Inflammatory macrophage treated with lipopolysaccharide for 1 hour (primary cell): ENCODE measurements at places on chromosomes 5 and 9.

GRCh38 chr5:11152368-11152767 lies 391.3 kb upstream of the DAP start:
- DNase-seq, result no peak

GRCh38 chr5:123559434-123559775 lies 47.4 kb downstream of the CSNK1G3 start:
- DNase-seq, result no peak

GRCh38 chr9:22216730-22217172 lies 207.6 kb upstream of the CDKN2B start:
- no peak for DNase-seq

DNA sequence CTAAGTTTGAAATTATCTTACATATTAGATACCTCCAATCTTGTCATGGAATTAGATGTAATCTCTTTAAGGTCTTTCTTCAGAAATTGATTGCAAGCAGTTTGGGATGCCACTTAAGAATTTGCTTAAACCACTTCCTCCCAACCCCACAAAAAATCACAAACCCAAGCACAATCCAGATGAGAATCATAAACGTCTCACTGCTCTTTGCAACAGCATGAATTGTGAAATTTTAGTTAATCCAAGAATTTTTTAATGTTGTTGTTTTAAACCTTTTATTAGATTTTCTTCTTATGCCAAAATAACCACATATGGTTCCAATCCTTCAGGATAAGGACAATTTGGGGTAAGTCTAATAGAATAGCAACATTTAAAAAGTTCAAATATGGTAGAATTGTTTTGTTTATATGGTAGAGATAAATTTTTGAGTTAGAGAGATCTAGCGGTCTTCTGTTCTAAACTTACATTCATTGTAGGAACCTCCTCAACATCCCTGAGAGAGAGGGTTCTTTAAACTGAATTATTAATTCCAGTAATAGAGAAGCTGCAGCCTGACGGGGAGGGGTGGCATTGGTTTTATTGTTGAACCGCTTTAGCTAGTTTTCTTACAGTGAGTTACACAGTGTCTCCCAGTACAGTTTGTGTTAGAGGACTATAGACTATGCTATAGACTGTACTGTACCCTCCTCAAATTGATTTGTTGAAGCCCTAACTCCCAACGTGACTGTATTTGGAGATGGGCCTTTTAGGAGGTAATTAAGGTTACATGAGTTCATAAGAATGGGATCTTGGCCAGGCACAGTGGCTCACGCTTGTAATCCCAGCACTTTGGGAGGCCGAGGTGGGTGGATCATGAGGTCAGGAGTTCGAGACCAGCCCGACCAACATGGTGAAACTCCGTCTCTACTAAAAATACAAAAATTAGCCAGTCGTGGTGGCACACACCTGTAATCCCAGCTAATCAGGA lies 24.8 kb upstream of the IL6ST start:
- DNase-seq, result peak; percentile 48

DNA sequence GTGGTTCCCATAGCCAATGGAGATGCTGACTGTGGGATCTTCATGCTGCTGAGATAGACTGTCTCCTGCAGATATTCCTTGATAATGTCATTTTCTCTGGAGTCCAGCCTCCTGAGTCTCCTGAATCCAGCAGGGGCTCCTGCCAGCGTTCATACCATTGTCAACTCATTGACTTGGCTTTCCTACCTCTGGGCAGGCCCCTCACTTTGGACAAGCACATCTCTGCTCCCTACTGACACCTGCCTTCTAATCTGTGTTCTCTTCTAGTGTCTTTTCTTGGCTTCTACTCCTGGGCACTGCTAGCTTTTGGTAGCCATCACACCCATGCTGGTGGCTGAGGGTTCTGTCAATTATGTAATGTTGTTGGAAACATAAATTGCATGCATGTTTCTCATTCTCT lies 138.0 kb downstream of the ADCY2 start:
- DNase-seq, result no peak

- DNase-seq, result no peak
These were observed 39.4 kb downstream of the KLHL3 start for GRCh38 chr5:137696481-137696880.

- DNase-seq, result no peak
These were observed 92.1 kb downstream of the CAVIN4 start for GRCh38 chr9:100669968-100670367.

GRCh38 chr9:122131401-122132001 lies 28.1 kb downstream of the NDUFA8 start:
- no peak for DNase-seq

GRCh38 chr5:58294598-58295305 lies 165.1 kb downstream of the PLK2 start:
- peak; percentile 62 for DNase-seq

DNA sequence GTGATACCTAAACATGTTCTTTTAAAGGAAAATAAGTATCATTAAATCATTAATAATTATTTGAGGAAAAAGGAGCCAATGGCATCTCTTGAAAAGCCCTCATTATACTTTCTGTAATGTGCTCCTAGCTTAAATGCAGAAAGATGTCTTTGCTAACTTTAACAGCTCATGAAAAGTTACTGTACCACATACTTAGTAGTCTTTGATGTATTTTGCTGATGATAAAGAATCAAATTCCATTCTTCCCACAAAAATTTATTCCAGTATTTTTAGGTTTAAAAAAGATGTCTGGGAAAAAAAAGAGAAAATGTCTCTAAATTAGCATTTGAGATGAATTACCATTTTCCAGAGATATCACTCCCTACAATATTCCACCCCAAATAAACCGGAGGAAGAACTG lies 112.5 kb downstream of the PPP2R2B start:
- no peak for DNase-seq

DNA sequence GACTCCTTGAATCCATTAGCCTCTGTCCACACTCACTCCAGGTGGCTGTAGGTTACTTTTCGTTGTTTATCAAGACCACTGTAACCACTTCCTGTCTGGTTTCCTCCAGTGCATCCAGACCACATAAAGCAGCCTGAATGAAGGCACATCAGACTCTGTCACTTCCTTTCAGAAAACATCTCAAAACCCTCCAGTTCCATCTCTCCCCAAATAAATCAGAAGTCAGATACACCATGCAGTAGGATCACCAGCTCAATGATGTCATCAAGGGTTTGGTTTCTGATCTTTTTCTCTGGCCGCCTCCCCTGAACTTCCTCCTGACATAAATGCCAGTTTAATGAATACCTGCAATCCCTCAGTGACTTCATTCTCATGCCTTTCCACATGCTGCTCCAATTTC lies 161.2 kb downstream of the ZNF462 start:
- DNase-seq, result no peak

DNA sequence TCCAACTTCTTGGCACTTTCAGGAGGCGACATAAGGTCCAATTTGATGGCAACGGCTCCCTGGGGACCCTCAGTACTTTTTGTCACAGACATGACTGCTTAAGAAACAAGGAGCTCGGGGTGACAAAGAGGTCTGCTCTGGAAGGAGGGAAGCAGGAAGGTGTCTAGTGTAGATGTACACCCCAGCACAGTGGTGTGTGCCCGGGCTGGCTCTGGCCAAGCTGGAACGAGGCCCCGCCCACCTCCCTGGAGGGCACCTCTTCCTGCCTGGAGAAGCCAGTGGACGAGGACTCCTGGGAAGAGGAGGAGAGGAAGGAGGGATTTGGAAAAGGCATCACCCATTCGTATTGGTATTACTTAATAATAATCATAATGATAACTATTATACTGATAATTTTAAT lies at the start of gene SLC36A2:
Gene SLC36A2, minus strand, starts transcription at position 191 of the 400 bp plus-strand sequence. Its CDS starts 99 bp downstream, at position 92.
- DNase-seq, result no peak

DNA sequence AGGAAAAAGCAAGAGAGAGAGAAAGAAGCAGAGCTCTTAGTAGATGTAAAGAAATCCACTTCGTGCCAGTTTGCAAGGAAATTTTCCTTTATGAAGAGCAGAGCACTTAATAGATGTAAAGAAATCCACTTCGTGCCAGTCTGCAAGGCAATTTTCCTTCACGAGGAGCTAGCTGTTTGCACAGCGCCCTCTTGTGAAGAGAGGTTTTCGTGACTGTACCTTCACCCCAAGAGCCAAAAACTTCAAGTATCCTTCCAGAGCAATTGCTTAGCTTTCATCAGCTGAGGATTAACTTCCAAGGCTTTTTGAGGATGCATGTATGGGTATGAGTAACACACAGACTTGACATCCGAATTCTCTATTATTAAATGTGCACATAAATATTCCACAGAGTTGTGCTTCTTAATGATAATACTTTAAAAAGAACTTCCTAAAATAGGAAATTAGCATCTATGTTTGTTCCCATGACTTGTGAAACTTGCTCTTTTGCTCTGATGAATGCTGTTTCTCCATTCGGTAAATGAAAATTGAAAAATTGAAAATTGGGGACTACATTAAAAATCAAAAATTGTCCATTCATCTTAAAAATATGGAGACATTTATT lies 525.6 kb downstream of the PDE4D start:
- DNase-seq, result peak; percentile 66

- DNase-seq, result peak; percentile 72
These were observed 179.6 kb downstream of the GNAQ start for GRCh38 chr9:77851882-77852595.

- DNase-seq, result no peak
These were observed 74.8 kb upstream of the PIK3R1 start for GRCh38 chr5:68140763-68141162.

DNA sequence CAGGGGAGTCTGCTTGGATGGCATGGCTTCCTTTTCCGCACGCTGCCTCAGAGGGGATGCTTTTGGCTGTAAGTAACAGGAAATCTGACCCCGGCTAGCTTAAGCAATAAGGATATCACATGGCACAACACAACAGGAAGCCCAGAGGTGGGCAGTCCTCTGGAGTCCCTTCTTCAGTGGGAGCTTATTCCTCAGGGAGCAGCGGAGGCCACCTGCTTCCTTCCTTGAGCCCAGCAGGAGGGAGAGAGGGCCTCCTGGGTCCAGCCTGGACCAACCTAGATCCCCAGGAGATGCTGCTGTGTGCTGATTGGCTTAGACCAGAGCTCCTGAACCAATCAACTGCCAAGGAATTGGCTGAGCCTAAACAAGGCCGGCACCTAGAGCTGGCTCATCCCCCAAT lies 66.3 kb downstream of the C9orf50 start:
- DNase-seq, result peak; percentile 12

DNA sequence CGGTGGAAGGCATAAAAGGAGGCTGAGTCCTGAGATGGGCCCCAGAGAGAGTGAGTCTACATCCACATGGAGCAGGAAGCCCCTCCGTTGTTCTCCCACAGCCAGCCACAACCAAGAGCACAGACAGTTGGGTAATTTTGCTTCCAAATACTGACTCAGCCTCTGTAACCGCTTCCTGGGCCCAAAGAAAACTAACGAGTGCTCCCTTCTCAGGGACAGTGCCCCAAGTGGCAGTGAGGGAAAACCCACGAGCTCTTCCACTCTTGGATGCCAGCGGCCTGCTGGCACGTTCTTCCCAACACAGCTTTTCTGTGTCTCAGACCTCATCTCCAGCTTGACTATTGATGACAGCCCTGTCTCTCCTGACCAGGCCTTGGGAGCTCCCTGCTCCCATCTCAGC lies 207.6 kb downstream of the FSTL4 start:
- DNase-seq, result no peak

GRCh38 chr9:90107726-90108655 lies 503.2 kb downstream of the GADD45G start:
- DNase-seq, result peak; percentile 15

DNA sequence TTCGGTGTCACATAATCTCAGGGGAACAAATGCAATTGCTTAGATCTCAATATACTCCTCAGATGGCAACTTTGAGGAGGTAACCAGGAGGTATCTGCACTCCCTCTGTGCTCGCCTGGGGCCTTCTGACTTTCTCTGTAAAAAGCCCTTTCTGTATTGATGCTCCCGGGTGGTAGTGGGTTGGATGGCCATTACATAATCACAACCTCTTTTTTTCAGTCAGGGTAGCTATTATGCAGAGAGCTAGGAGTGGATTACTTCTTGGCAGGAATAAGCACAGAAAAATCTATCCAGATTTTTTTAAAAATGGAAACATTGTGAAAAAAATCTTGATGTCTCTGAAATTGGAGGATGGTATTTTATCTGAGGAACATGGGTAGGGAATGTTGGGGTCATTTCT lies 116.6 kb downstream of the SH3GL2 start:
- DNase-seq, result no peak

- no peak for DNase-seq
These were observed 153.6 kb downstream of the MSX2 start for GRCh38 chr5:174877987-174878386.

GRCh38 chr5:40518485-40518917 lies 161.2 kb upstream of the PTGER4 start:
- no peak for DNase-seq

DNA sequence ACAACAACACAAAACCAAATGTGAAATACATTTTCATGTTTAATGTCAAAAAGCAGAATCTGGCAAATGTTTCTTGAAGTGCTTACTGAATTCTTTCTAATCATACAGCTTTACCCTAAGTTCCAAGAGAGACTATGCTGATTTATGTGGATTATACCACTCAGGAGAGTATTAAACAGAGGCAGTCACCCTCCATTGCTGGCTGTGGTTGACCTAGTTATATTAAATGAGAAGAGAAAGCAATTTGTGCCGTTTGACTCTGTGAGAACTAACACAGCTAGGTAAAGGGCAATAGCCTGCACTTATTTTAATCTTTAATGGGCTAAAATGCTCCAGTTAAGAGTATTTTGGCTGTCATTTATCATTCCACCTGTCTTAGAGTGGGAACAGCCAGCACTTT lies 62.6 kb downstream of the ELL2 start:
- no peak for DNase-seq

GRCh38 chr5:160347448-160347847 lies 23.0 kb downstream of the C1QTNF2 start:
- DNase-seq, result no peak

GRCh38 chr9:137619240-137620047 lies 639 bp downstream of the EHMT1 start:
- peak; percentile 47 for DNase-seq

DNA sequence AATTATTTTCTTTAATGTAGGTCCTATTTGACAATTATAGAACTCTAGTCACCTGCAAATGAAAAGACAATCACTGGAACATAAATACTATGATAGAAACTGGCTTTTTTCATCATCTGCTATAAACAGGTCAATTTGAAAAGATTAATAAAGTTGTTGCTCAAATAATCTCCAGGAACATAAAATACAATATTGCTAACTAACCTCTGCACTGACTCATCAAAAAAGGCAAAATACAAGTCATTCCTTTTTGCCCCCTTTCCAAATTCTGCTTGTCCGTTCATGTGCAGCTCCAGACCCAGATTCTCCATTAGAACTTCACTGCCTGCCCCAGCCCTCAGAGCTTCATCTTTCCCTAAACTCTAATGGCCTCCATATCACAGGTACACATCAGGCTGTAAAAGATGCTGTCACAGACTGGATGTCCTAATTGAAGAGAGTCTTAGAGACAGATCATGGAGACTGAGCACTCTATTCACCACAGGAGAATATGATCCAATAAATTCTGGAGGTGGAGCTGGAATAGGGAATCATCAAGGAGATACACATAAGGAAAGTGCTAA lies 1.6 kb downstream of the DCTN4 start:
- no peak for DNase-seq

DNA sequence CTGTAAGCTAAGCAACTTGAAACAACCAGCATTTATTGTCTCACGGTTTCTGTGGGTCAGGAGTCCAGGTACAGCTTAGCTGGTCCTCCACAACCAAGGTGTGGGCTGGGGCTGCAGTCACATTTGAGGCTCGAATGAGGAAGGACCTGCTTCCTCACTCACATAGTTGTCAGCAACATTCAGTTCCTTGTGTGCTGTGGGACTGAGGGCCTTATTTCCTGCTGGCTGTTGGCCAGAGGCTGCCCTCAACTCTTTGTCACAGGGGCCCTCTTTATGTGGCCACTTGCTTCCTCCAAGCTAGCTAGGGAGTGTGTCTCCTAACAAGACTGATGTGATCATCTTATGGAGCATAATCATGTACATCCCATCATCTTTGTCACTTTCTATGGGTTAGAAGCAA lies 29.2 kb upstream of the SEMA4D start:
- DNase-seq, result peak; percentile 76
